Glutamatergic neuron (in vitro differentiated cells): ENCODE measurements at places on chromosomes 1 and 21. TPM values are rescaled to one million over a fixed set of nuclear protein-coding genes. Genes with fewer than 3 reads are reported as not detected.
A peak's percentile ranks its signal among the peaks of the same experiment; 100 is the strongest.

DNA sequence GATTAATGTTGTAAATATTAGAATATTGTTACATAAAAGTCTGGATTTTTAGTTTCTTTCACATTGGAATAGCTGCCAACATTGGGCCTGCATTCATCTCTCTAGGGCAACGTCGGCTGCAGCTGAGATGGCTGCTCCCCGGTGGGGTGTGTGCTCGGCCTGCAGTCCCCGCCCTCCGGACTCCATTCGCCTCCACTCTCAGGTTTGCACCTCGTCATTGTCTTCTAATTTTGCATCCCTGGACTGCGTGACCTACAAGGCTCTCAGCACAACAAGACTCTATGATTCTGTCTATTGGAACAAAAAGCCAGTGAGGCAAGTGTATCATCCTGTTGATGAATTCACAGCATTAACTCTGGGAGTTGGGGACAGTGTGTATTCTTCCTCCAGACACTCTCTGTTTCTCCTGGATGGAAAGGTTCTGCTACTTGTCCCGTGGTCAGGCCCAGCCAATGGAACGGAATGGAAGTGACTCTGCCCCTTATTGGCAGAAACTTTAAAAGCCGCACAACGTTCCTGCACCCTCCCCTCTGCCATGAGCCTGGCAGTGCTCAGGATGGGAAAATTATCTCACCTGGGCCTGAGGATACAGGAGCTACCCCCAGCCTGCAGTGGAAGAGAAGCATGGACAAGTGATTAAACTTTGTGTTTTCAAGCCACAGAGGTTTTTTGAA is 105.0 kb upstream of the SAMD11 start:
- DNase-seq, result no peak

DNA sequence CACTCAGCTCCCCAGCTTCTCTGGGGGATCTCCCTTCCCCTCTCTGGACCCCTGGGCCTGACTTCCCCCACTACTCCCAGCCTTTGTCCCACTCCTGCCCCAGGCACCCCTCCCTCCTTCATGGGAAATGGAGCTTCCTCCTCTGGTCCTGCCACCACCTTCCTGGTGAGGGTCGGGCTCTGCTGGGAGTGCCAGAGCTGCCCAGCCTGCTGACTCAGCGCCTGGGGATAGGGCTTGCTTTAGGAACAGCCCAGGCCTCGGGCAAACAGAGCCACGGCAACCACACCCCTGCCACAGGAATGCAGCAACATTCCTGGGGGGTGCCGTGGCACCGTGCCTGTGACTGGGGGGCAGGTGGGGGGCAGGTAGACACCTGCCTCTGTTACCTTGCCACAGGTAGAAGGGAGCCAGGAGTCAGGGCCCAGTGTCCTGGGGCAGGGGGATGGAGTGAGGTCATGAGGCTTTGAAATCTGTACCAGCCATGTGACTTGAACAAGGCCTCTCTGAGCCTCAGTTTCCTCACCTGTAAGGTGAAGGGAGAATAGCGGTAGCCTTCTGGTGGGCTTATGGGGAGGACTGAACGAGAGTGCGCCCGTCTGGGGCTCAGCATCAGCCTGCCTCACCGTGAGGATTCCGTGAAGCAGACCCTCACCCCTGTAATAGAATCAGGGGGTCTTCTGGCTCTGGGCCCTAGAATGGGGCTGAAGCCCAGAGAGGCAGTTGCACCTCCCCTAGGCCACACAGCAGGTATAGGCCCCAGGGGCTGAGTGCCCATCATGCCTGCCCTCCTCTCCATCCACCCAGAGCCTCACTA is 17.8 kb upstream of the EPHA2 start:
- no peak for DNase-seq

BCAN gene
- 10.3 TPM for total RNA-seq

DNA sequence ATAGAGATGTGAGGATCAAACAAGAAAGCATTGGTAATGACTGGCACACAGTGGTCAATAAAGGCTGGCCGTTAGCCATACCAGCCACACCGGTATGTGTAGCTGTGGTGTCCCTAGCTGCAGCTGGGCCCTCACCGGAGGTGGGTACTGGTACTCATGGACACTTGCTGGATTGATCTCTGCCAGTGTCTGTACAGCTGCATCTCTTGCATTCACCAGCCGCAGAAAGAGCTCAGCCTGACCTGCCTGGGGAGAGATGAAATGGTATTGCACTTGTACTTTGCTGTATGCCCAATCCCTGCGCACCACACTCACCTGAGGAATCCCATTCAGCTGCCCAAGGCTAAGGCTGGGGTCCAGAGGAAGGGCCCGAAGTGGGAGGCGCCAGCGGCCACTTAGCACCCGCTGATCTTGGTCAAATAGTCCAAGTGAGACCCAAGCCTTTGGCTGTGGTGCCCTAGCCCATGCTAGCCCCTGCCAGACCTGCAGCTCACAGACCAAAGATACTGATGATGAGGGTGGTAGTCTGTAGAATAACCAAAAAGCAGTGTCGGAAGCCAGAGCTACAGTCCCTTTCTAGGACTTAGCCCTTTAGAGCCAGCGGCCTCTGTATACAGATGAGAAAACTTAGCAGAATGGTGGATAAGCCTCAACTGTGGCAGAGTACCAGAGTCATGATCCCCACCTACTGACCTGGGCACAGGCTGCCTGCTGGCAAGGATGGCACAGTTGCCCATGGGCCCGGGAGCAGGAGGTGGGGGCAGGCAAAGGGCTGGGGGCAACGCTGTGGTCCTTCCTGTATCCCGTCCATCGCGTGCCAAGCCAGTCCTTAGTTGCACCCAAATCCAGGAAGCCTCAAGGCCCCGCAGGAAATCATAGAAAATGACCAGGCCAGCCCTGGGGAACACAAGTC is 3.0 kb downstream of the CCDC17 start:
- no peak for DNase-seq

DNA sequence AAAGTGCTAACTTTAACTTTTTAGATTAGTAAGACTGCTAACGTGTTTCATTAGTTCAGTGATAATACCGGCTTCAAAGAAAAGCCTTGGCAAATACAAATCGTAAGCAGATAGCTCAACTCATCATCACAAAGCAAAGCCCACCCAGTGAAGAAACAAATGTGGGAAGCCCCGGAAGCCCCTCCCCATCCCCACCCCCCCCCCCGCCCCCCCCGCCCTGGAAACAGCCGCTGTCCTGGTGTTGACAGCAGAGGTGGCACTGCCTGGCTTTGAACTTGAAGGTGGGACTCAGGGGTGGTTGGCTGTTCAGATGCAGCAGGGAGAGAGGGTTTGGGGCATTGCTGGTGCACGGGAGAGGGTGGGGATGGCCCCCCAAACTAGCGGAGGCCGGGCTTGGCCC is 14.1 kb downstream of the PDXK start:
- no peak for DNase-seq

- no peak for DNase-seq
Observed at GRCh38 chr1:156460525-156460924, 40.0 kb downstream of the MEF2D start.

DNA sequence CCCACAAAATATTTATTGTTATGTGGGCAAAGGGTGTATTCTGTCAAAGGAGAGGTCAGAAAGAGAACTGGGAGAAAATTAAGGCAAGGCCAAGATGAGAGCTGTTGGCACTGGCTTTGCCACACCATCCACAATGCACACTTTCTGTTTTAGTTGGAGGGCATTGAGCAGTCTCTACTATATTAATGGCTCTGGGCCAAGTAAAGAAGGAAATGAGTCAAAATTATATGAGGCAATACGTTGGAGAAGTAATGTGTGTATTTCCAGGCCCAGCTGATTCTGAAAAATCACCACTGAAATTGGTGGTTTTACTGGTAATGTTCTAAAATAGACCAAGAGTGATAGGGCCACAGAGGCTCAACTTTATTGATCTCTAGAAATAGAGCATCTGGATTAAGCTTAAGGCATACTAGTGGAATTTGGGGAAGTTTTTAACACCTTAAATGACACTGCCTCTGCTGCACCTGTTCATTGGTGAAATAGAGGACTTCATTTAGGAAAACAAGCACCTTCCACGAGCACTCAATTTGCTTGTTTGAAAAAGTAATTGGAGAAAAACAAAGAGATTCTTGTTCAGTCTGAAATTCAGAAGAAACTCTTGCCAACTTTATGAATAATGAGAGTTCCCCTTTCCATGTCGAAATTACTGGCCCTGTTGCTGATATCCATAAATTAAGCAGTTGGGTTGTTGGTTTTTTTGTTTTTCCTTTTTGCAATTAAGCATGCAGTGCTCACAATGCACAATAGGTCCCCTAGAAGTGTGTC is 424.9 kb downstream of the ADGRL2 start:
- DNase-seq, result no peak

ARTN gene
- total RNA-seq, result not detected

GRCh38 chr1:36722871-36723270 is 240.2 kb upstream of the CSF3R start:
- DNase-seq, result no peak

GRCh38 chr1:58155418-58156123 is 391.0 kb downstream of the OMA1 start:
- DNase-seq, result peak; percentile 57
